ENCODE measurements at places on chromosomes 7 and 10. TPM values are rescaled to one million over a fixed set of nuclear protein-coding genes. Genes with fewer than 3 reads are reported as not detected.

The CWF19L1 gene
- total RNA-seq, result 47.2 TPM

The STN1 gene
- 35.0 TPM for total RNA-seq

The CLCN1 gene
- total RNA-seq, result not detected

The NXPH1 gene
- not detected for total RNA-seq

The KRIT1 gene
- total RNA-seq, result 43.7 TPM

The TET1 gene
- 2.2 TPM for total RNA-seq

The SH2D4B gene
- not detected for total RNA-seq

The OR6B1 gene
- total RNA-seq, result not detected

The GALNT17 gene
- total RNA-seq, result not detected

The CREM gene
- 23.2 TPM for total RNA-seq

The ACTR3C gene
- 0.48 TPM for total RNA-seq

The LRRC18 gene
- total RNA-seq, result not detected
